T-cell (primary cell): ENCODE measurements at places on chromosomes 1 and 21.

DNA sequence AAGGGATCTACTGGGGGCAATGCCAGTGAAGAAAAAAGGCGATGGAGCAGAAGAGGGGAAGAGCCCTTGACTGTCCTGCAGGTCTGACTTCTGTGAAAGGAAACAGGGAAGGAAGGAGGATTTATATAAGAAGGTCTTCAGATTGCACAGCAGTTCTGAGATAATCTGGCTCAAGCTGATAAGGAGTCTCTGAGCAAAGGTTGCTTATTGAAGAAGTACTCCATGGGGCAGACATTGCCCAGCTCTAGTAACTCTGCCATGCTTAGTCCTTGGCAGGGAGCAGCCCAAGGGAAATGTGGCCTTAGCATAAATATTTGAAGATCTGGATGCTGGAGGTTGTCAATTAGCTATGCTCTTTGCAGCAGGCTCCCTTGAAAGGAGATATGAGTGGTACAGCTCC, 15.9 kb upstream of the TTF2 start:
- no peak for DNase-seq

DNA sequence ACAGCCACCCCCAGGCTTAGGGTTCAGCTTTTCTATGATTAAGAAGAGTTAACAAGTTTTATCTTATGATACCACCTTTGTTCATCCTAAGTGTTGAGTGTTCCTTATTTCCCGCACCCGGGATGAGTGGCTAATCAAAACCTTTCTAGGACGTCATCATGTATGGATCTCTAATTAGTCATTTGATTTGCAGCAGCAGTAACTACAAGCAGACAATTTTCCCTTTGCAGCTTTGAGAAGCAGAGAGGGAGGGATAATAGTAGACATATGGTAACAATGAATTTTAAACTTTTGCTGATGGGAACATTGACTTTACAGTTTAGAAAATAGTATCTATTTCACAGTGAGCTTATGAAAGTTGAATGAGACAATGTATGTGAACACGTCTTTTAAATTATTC, 30.8 kb upstream of the SLC35F3 start:
- DNase-seq = no peak

- DNase-seq = no peak
Observed at GRCh38 chr1:200384818-200385390, 24.9 kb downstream of the ZNF281 start.

- DNase-seq = no peak
Observed at GRCh38 chr1:43418858-43419257, 29.2 kb downstream of the SZT2 start.

GRCh38 chr1:37128091-37128490, 93.8 kb upstream of the GRIK3 start:
- DNase-seq = no peak

DNA sequence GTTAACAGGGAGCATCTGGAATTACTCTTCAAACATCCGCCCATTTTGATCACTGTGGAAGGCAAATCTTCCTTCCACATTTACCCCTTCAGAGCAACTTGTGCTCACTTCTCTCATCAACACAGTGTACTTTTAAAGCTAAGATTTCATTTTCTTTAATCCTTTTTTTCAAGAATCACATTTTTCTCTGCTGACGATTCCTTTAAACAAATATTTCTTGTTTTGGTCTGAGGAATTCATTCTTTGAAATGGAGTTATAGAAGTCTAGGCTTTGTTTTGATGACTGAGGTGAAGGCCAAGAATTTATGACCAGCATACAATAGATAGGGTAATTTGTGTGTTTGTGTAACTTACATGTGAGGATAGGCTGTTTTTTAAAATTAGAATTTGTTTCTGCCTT, 25.6 kb downstream of the LRRC42 start:
- DNase-seq = no peak

GRCh38 chr1:67893126-67893495, 59.8 kb upstream of the GNG12 start:
- DNase-seq = no peak

DNA sequence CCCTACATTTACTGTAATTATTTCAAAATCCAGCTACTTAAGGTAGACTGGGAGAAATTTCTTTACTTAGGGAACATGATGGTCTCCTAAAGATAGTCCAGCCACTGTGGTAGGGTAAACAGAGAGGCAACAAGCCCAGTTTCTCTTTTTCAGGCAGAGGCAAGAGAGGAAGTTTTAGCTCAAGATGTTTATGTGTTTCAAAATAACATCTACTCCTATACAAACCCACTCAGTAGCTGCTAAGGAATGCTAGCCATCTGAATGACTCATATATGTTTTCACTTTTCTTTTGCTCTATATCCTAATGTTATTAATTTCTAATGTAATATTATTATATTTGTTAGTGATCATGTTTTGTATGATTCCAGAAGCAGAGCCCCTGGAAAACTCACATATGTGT, 856.6 kb downstream of the PLA2G4A start:
- DNase-seq = no peak
